ENCODE measurements at places on chromosomes 2 and 18. TPM values are rescaled to one million over a fixed set of nuclear protein-coding genes. Genes with fewer than 3 reads are reported as not detected.

DNA sequence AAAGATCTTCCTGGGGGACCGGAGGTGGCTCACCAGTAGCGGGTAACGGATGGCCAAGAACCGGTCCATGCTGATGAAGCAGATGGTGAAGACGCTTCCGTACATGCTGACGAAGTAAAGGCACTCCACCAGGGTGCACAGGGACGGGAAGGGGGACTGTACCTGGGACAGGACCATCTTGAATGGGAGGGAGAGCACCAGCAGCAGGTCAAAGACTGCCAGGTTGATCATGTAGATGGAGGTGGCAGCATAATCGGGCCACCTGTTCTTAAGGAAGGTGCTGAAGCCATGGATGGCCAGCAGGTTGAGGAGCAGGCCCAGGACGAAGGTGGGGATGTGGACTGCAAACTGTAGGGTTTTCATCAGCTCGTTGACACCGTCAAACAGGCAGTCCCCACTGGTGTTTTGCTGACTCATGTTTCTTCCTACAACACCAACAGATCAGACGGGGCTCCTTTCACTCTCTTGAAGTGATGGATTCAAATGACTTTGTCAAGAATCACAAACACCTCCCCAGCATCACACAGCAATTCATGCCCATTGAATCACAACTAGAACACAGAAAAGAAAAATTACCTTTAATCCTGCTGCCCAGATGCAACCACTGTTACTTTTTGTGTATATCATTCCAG lies 14.4 kb downstream of the GPR55 start:
- no peak for DNase-seq

GRCh38 chr18:53417003-53417402 lies 807.5 kb downstream of the MBD2 start:
- DNase-seq: no peak

Gene TCF23
- not detected for polyA plus RNA-seq

- no peak for DNase-seq
Measured at GRCh38 chr2:185967335-185967734, 228.7 kb downstream of the FSIP2 start.

GRCh38 chr2:138841459-138841858 lies 61.3 kb upstream of the NXPH2 start:
- DNase-seq: no peak

Gene ASTL
- polyA plus RNA-seq: 0.49 TPM

All from CD8-positive, alpha-beta memory T cell (primary cell).